GM12892 (cell line): ENCODE measurements at places on chromosomes 11 and 22.

DNA sequence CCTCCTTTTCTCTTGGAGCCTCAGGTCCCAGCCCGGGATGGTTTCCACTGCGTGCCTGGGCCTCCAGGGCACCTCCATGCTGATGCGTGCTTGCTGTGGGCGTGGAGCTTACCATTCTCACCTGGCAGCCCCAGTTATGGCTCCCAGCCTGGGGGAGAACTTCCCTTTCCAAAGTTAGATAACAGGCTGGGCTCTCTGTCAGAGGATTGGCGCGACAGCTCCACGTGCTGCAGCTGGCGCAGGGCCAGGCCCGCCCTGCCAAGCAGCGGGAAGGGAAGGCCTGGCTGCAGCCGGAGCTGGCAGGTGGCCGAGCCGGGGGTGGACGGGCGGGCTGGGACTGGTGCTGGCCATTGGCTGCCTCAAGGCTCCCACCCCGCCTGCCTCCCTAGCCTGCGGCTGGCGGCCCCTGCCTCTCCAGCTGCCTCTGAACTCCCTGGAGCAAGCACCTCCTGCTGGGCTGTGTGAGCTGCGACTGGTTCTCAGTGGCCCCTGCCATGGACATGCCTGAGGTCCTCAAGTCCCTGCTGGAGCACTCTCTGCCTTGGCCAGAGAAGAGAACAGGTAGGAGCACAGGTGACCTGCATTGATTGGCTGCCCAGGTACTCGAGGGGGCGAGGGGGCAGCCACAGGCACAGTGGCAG, 14.6 kb upstream of the TEF start:
- DNase-seq: no peak

- DNase-seq: no peak
These were observed 33.4 kb downstream of the ARHGAP1 start for GRCh38 chr11:46667043-46667481.

GRCh38 chr11:67667490-67668191, 6.8 kb downstream of the ALDH3B2 start:
- no peak for DNase-seq

GRCh38 chr22:42878561-42879305, 21.7 kb upstream of the ARFGAP3 start:
- no peak for DNase-seq

GRCh38 chr11:12806113-12806512, 131.9 kb downstream of the TEAD1 start:
- DNase-seq: no peak

DNA sequence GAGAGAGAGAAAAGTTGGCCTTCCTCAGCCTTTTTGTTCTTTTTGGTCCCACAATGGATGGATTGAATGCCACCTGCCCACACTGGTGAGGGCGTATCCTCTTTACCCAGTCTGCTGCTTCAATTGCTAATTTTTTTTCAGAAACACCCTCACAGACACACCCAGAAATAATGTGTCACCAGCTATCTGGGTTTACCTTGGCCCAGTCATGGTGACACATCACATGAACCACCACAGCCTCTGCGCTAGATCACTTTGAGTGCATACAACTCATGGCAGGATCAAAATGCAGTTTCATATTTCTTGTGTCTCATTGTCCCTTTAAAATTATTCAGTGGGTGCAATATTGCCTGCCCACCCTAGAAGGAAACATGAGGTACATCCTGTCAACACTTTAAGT, 63.3 kb downstream of the ADAMTS15 start:
- DNase-seq: no peak

DNA sequence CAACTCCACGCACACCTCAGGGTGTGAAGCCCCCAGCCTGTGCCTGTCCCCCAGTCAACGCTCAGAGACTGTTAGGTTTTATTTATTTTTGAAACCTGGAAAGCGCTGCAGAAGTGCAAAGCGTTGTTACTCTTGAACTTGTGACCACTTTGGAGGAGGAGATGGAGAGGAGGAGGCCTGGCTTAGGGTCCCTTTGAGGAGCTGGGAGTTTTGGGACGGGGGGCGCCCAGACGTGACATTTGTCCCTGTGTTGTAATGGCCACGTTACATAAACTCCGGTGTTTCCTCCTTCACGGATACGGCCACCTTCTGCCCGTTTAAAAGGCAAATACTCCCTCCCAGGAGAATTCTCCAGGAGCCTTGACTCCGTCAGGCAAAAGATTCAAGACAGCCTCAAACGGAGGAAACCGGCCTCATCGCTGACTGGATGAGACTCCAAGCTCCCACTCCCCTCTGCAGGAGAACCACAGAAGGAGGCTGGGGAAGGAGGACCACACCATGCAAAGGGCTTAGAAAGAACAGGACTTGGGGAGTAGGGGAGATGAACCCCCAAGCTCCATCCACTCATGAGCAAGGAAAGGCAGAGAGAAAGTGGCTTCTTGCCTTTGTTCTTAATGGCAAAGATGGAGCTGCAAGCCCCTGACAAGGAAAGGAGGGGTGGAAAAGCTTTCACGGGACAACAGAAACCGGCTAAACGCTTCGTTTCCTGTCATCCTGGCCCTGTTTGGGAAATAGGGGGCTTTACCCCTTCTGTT, 630 bp downstream of the PIK3IP1 start:
- DNase-seq: no peak
